ENCODE measurements at places on chromosomes 3 and 15. TPM values are rescaled to one million over a fixed set of nuclear protein-coding genes. Genes with fewer than 3 reads are reported as not detected.
A peak's percentile ranks its signal among the peaks of the same experiment; 100 is the strongest.

DNA sequence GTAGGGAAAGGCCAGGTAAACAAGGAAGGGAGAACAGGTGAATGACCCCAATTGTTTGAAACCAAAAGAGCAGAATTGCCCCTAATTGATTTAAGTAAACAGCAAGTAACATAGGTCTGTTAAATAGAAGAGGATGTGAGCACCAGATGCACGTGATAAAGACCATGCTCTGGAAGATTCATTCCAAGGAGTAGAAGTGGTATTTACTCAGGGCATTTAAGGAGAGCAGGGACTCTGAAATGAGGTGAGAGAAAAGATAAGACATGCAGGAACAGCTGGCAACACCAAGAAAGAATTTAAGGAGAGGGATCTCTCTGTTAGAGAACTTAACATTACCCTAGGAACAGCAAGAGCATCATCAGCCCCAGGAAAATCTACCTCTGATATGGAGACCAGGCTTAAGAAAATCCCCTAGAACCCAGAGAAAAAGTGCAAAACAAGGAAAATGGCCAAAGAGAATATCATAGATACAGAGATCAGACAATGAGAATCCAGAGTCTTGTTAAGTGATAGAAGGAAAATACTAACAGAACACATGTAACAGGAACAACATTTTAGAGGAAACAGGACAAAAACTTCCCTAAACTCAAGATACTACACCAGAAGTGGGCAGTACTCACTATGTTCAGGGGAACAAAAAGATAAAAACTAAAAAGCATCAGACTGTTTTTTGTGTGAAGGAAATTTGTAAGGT is 6.4 kb downstream of the NUDT16 start:
- H3K27me3 ChIP-seq, result no peaks in the 10 kb centered on the region
- H3K27ac ChIP-seq, result no peak overlapping the region
- H3K36me3 ChIP-seq, result peaks cover 11% of the 10 kb centered on the region
- DNase-seq, result no peak

GRCh38 chr3:157166561-157166960 is 6.6 kb upstream of the CCNL1 start:
- H3K27me3 ChIP-seq, result no peaks in the 10 kb centered on the region
- no peak overlapping the region for H3K4me3 ChIP-seq
- no peak overlapping the region for H3K27ac ChIP-seq
- no peak for DNase-seq
- no peaks in the 10 kb centered on the region for H3K4me1 ChIP-seq

DNA sequence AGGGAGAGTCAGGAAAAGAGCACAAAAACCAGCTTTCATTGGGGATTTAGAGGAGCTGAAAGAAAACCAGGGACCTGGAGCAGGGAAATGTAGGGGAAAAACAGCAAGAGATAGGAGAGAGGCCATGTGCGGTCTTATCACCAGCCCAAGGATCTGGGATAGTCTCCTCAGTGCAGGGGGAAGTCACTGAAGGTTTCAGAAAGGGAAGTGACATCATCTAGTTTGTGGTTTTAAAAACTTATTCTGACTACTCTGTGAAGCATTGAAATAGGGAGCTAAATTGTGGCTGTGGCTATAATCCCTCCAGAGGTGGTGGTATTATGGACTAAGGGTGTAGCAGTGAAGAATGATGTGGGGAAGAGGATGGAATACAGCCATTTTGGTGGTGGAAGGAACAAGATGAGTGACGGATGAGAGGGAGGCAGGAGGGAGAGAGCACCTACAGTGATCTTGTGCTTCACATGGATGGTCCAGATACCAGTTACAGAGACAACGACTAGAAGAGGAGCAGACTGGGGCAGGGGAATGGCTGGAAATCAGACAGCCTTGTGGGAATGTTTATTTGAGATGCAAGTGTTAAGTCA is 72.7 kb downstream of the HMG20A start:
- H3K27me3 ChIP-seq, result no peaks in the 10 kb centered on the region
- peaks cover 10% of the 10 kb centered on the region for H3K4me1 ChIP-seq
- no peak overlapping the region for H3K27ac ChIP-seq
- H3K4me3 ChIP-seq, result no peak overlapping the region

GRCh38 chr3:2921452-2921851 is 188.7 kb downstream of the IL5RA start:
- H3K4me3 ChIP-seq, result no peak overlapping the region
- DNase-seq, result no peak
- no peaks in the 10 kb centered on the region for H3K36me3 ChIP-seq
- H3K4me1 ChIP-seq, result no peaks in the 10 kb centered on the region

DNA sequence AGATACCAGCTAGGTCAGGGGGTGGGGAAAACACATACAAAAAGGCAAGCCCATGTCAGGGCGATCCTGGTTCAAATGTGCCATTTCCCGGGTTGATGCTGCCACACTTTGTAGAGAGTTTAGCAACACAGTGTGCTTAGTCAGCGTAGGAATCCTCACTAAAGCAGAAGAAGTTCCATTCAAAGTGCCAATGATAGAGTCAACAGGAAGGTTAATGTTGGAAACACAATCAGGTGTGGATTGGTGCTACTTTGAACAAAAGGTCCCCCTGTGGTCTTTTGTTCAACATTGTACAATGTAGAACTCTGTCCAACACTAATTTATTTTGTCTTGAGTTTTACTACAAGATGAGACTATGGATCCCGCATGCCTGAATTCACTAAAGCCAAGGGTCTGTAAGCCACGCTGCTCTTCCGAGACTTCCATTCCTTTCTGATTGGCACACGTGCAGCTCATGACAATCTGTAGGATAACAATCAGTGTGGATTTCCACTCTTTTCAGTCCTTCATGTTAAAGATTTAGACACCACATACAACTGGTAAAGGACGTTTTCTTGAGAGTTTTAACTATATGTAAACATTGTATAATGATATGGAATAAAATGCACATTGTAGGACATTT is 28.9 kb downstream of the TPM1 start:
- no peaks in the 10 kb centered on the region for H3K4me1 ChIP-seq
- DNase-seq, result no peak
- H3K27ac ChIP-seq, result no peak overlapping the region
- peaks cover 51% of the 10 kb centered on the region for H3K36me3 ChIP-seq
- no peak overlapping the region for H3K4me3 ChIP-seq
- no peaks in the 10 kb centered on the region for H3K27me3 ChIP-seq

DNA sequence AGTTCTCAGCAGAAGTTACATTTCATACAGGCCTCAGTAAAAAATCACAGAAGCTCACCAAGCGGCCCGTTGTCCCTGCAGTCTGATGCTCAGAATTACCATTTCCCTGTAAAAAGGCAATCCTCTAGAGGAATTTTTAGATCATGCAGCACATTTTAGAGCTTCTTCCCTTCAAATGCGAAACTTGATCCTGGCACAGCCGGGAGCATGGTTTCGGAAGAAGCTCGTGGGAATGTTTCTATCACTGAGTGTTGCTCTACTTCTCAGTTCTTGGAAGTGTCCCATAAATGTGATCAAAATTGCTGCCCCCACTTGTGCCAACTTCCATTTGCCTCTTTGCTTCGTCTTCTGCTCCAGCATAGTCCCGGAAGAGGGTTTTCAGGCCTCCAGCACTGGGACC is 3.8 kb upstream of the H1-8 start:
- H3K4me3 ChIP-seq, result no peak overlapping the region
- DNase-seq, result no peak
- no peaks in the 10 kb centered on the region for H3K36me3 ChIP-seq
- peaks cover 13% of the 10 kb centered on the region for H3K4me1 ChIP-seq
- H3K27me3 ChIP-seq, result no peaks in the 10 kb centered on the region

DNA sequence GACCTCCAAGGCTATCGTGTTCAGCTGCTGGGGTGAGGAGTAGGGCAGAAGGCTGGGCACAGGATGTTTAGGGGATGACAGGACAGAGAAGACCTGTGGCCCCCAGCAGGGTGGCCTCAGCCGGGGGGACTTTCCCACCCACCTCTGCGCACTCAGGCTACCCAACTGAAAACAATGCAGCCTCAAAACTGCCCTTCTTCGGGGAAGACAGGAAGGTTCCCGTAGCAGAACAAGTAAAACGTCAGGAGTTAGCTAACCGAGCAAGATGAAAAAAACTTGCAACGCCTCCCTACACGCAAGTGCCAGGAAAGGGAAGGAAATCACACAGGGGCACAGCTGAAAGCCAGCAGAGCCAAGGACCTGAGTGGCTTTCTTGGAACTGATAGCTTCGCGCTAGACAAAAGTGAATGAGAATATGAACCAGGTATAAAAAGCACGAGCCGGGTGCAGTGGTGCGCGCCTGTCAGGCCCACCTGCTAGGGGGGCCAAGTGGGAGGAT is 38.4 kb upstream of the FURIN start:
- H3K36me3 ChIP-seq, result no peaks in the 10 kb centered on the region
- H3K27me3 ChIP-seq, result no peaks in the 10 kb centered on the region
- H3K27ac ChIP-seq, result no peak overlapping the region
- no peaks in the 10 kb centered on the region for H3K4me1 ChIP-seq
- DNase-seq, result no peak
- H3K4me3 ChIP-seq, result no peak overlapping the region

DNA sequence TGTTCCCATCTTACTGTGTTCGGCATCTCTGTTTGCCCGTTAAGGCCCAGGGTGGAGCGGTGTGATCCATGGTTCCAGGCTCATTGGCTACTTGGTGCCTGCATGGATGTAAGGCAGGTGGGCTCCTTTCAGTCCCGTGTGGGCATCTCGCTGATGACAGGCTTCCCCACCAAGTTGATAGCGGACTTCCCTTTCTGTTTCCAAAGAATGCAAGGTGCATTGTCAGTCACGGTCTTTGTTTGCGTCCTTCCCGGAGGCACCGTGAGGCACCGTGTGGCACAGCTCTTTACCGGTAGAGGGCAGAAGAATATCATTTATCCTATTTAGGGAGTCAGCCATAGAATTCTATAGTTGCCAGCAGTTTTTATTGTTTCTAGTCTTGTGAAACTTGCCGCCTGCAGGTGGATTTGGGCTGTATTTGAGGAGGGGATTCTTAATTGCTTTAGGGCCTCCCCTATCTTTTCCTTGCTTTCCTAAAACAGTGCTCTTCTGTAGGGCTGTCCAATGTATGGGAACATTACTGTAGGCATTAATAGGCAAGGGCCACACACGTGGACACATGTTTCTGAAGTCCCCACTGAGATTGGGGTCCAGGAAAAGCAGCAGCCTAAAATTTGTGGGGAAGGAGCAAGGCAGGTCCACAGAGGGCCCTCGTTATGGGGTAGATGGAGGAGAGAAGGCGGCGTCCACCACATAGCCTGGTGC is 244.1 kb downstream of the SLCO3A1 start:
- no peaks in the 10 kb centered on the region for H3K36me3 ChIP-seq
- peak; percentile 93 for DNase-seq
- no peaks in the 10 kb centered on the region for H3K4me1 ChIP-seq

DNA sequence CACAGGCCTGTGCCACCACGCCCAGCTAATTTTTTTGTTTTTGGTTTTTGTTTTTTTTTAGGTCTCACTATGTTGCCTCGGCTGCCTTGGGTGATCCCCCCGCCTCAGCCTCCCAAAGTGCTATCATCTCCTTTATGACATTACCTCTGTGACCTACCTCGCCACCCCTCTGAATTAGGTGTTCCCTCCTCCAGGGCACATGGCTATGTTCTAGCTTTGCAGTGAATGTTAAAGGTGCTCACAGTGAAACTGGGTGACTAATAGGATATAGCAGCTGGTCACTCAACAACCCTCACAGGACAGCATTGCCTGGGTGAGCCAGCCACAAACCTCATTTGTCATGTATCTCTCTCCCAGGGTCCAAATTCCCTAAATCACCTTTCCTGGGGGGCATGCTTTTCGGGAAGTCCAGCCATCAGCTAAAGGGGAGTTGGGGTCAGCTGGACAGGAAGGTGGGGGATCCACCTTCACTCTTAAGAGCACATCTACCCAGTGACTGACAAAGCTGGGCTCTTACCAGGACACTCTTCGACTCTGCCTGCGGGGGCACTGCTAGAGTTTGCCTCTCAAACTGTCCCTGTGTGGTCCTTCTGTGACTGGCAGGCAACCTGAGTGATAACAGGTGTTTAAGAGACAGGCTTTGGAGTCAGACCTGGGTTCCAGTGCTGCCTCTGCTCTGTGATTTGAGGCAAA is 1.6 kb upstream of the TTLL3 start:
- no peak overlapping the region for H3K4me3 ChIP-seq
- H3K27me3 ChIP-seq, result peaks cover 6% of the 10 kb centered on the region
- H3K36me3 ChIP-seq, result peaks cover 47% of the 10 kb centered on the region
- peak; percentile 85 for DNase-seq

- no peak overlapping the region for H3K4me3 ChIP-seq
- H3K27me3 ChIP-seq, result no peaks in the 10 kb centered on the region
- no peaks in the 10 kb centered on the region for H3K4me1 ChIP-seq
These were observed 8.6 kb upstream of the STX19 start for GRCh38 chr3:94036909-94037507.

DNA sequence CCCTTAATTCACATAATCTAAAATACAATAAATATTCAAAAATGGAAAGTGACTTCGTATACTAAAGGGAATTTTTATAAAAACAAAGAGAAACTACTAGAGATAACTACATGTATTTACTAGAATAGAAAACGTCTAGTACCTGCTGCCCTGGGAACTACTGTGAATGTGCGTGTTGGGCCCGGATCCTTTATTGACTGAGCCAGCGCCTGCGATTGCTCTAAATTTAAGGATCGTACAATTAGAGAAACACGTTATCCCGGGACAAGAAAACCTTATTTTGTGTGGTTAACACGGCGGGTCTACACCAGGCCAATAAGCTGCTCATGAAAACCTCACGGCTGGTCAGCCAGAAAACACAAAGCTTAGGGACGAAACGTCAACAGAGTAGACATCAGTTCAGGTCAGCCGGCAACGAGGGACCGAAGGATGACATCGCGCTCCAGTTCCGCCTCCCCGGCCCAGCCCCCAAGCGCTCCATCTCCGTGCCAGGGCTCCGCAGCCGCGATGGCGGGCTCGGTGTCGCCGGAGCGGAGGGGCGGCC is 555 bp downstream of the TM2D3 start:
- H3K4me1 ChIP-seq, result no peaks in the 10 kb centered on the region
- peak overlapping the region; percentile 84 for H3K27ac ChIP-seq
- peaks cover 26% of the 10 kb centered on the region for H3K36me3 ChIP-seq
- no peaks in the 10 kb centered on the region for H3K27me3 ChIP-seq

DNA sequence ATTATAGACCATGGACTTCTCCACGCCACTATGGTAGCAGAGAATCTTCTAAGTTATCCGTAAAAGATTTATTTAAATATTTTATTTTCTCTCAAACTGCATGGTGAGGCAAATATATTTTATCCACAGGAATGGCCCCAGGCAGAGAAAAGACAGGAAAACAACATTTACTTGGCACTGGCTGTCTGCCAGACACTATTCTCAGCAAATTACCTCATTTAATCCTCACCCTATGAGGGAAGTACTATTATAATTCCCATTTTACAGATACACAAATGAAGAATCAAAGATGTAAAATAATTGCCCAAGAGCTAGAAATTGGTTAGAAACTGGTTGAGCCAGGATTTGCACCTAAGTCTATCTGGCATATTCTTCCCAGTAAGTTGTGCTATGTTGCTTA is 361.4 kb upstream of the IL12A start:
- no peaks in the 10 kb centered on the region for H3K27me3 ChIP-seq
- no peaks in the 10 kb centered on the region for H3K36me3 ChIP-seq
- H3K27ac ChIP-seq, result no peak overlapping the region
- H3K4me1 ChIP-seq, result peaks cover 3% of the 10 kb centered on the region
- H3K4me3 ChIP-seq, result no peak overlapping the region

- H3K4me1 ChIP-seq, result peaks cover 7% of the 10 kb centered on the region
- H3K27me3 ChIP-seq, result no peaks in the 10 kb centered on the region
- H3K36me3 ChIP-seq, result no peaks in the 10 kb centered on the region
- DNase-seq, result no peak
These were observed 34.0 kb downstream of the PLEKHO2 start for GRCh38 chr15:64875641-64876223.

- H3K27ac ChIP-seq, result no peak overlapping the region
- no peaks in the 10 kb centered on the region for H3K4me1 ChIP-seq
- no peaks in the 10 kb centered on the region for H3K27me3 ChIP-seq
- H3K4me3 ChIP-seq, result no peak overlapping the region
- DNase-seq, result no peak
- no peaks in the 10 kb centered on the region for H3K36me3 ChIP-seq
These were observed 31.9 kb downstream of the MME start for GRCh38 chr3:155111971-155112370.

VGLL3 gene
- 2.0 TPM for total RNA-seq

SPATA12 gene
- total RNA-seq, result not detected

TEX55 gene
- total RNA-seq, result not detected

C3orf20 gene
- not detected for total RNA-seq

CYP19A1 gene
- not detected for total RNA-seq

Measured in endodermal cell (in vitro differentiated cells).